ENCODE measurements at places on chromosomes 4 and X.

GRCh38 chr4:40649321-40649720 is 19.7 kb upstream of the RBM47 start:
- no peak for DNase-seq

DNA sequence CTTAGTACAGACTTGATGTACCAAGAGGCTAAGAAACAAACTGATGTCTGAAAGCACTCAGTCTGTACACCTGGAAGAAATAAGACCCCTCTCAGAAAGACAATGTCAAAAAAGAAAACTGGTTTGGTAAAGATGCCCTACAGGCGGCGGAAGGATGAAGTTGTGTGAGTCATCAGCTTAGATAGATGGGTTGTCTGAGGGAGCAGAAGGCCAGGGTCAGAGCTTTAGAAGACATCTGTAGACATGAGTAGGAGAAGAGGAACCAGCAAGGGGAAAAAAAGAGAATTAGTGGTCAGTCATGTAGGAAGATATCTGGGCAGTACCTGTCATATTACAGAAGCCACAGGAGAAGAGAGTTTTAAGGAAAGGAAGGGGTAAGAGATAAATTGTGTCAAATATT is 8.3 kb downstream of the SRPX2 start:
- DNase-seq: no peak

DNA sequence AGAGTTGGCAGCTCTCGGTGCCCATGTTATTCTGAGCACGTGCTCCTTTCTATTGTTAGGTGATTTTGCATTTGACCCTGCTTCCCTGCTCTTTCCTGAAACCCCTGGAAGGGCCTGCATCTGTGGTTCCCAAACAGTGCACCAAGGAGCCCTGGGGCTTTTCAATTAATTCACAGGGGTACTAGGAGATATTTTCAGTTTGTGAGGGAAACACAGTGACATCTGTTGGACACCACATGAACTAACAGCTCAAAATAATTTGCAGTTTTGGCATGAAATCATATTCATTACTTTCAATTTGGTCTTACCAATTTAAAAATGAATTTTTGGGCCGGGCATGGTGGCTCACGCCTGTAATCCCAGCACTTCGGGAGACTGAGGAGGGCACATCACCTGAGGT is 156.6 kb downstream of the GATB start:
- DNase-seq: no peak

DNA sequence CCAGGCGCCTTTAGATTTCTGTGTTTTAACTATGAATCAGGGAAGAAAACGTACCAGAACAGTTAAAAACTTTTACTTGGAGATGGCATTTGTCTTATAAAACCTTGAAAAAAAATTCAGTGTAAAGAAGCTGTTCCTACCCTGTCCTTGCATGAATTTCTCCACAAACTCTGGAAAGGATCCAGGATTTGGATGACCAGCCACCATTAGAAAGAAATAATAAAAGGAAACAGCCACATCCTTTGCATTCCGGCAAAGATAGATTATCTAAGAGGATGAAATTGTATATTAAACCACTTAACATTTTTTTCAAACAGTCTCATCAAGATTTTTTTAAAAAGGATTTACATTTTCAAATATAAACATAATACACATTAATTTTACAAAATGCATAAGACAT is 10.6 kb downstream of the SULT1E1 start:
- DNase-seq: no peak

- DNase-seq: no peak
Observed at GRCh38 chrX:69093960-69094871, 71.0 kb downstream of the PJA1 start.

DNA sequence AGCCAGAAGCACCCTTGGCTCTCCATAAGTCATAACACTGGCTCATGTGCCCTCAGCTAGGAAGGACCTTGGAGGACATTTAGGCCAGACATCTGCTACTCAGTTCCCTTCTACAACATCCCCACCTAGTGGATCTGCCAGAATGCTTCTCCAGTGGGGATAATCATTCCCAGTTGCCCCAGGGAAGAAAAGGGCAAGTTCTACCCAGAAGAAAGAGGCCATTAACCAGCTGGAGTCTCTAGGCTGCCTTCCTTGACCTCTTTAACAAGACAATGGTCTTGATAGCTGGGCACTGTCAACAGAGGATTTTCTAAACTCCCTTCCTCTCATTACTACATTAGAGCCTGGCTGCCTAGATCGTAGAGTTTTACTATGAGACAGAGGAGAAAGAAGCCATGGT is 42.0 kb downstream of the LGI2 start:
- no peak for DNase-seq

DNA sequence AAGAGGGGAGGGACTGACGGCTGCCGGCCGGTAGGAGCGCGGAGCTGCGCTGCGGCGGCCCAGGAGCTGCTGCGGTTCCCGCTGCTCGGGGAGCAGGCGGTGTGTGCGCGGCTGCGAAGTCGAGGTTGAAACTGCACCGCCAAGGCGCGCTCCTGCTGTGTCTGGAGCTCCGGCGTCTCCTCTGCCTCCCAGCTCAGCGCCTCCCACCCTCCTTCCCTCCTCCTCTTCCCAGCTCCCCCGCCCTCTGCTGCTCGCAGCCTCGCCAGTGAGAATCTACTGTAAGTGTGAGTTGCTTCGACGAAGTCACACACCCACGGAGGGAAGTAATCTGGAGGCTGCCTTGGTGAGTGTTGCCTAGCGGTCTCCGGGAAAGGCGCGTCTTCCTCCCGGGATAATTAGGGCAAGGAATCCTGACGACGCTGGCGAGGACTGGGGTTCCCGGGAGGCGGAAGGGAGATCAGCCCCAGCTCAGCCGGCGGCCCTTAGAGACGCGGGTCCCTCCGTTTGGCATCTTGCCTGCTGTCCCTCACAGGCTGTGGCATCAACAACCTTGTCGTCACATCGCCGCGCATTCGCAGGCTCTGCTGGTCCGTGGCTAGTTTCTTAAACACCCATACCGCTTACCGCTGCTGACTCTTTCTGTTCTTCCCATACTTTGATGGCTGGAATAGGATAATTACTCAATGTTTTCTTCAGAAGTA is at the start of gene EPHA5:
Gene EPHA5, minus strand, starts transcription at position 159 of the 701 bp plus-strand sequence. CDS start 747 bp downstream, outside the sequence.
- no peak for DNase-seq

DNA sequence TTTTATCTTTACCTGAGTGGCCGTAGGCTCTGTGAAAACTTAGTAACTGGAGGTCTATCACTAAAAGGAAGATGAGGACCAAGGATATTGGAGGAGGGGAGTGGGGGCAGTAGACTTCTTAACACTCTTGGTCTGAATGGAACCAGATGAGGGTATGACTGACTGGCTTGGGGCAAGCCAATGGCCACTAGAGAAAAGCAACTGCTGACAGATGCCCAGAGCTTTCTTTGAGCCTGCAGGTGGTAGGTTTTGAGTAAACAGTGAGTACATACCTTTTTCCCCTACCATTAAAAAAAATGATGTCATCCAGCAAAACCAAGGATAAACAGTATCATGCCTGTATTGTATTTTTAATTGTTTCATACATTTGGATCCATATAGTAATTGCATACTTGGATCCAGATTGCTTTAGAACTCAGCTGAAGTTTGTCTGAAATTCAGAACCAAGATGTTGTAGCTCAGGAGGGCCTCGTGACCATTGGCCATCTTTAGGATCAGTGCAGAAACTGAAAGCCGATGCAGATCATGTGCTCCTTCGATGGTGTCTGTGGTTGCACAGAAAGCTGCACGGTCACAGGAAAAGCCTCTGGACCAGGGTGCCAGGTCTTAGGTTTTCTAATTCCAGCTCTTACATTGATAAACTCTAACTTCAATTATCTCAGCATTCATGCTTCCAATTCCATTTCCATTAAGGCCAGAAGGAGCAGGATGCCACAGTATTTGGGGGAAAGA is 131.0 kb downstream of the PDGFRA start:
- no peak for DNase-seq

GRCh38 chrX:48972220-48973164 is 848 bp upstream of the KCND1 start:
- no peak for DNase-seq

- DNase-seq: no peak
Observed at GRCh38 chrX:24448762-24449250, 16.3 kb upstream of the PDK3 start.

- DNase-seq: no peak
Observed at GRCh38 chr4:128942607-128943006, 133.1 kb downstream of the JADE1 start.

GRCh38 chrX:7235071-7235470 is 87.1 kb upstream of the PUDP start:
- no peak for DNase-seq

- no peak for DNase-seq
Observed at GRCh38 chrX:10622197-10622596, 1.8 kb upstream of the MID1 start.

DNA sequence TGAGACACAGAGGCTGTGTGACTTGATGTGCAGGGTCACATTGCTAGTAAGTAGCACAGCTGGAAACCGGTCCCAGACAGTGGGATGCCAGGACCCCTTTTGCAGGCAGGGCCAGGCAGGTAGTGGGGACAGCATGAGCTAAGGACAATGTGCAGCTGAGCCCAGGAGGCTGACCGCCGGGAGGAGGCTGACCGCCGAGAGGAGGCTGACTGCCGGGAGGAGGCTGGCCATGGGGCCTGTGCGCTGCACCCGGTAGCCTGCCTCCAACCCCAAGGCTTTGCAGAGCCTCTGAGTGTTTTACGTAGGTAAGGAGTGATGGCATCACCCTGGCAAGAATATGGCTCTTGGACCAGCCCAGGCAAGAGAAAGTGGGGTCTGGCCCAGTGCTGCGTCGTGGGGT is 58.9 kb downstream of the TBC1D14 start:
- no peak for DNase-seq

- DNase-seq: no peak
Observed at GRCh38 chrX:133698298-133698697, 283.0 kb upstream of the GPC4 start.

Data from activated CD4-positive, alpha-beta T cell treated with anti-CD3 and anti-CD28 coated beads, Interleukin-2, amount 50 U/mL, for 24 hours (primary cell).